Activated CD4-positive, CD25-positive, alpha-beta regulatory T cell (primary cell): ENCODE measurements at places on chromosomes 13 and 19.

DNA sequence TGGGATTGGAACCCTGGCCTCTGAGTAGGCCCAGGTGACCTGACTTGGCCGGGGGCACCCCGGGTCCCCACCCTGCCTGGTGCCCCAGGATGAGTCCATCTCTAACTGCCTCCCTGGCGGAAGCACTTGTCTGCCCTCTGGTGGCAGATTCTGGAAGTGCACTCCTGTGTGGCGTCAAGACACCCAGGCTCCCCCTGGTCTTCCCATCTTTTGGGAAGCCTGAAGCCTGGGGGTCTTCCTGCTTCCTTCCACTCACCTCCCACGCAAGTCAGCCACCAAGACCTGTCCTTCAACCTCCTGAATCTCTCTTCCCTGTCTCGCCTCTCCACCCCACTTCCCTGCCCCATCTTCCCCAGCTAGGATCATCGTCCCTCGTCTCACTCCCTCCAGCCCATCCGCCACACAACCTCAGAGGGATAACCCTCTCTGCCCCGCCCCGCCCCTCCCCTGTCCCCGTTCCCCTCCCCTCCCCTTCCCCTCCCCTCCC, 7.4 kb downstream of the RABAC1 start:
- DNase-seq = peak; percentile 72

DNA sequence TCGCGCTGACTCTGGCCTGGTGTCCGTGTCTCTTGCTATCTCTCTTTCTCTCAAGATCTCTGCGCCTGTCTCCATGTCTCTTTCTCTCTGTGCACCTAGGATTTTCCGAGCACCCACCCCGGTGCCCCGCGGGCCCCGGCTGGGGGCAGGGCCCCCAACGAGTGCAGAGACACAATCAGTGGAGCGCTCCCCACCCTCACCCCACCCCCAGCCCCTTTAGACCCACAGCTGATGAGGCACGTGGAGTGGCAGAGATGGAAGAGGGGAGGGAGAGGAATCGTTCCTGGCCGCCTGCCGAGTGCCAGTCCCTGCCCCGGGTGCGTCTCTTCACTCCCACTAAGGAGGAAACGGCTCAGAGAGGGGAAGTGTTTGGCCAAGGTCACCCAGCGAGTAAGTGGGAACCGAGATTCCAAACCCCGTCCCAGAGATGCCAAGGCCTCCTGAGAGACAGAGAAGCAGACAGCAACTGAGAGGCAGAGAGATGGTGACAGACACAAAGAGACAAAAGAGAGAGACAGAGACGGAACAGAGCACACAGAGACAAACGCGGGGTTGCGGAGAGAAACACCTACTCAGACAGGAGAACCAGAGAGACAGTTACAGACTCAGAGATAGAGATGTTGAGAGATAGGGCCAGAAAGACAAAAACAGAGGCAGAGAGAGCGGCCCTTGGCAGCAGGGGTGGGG, 626 bp upstream of the BCL3 start:
- no peak for DNase-seq

DNA sequence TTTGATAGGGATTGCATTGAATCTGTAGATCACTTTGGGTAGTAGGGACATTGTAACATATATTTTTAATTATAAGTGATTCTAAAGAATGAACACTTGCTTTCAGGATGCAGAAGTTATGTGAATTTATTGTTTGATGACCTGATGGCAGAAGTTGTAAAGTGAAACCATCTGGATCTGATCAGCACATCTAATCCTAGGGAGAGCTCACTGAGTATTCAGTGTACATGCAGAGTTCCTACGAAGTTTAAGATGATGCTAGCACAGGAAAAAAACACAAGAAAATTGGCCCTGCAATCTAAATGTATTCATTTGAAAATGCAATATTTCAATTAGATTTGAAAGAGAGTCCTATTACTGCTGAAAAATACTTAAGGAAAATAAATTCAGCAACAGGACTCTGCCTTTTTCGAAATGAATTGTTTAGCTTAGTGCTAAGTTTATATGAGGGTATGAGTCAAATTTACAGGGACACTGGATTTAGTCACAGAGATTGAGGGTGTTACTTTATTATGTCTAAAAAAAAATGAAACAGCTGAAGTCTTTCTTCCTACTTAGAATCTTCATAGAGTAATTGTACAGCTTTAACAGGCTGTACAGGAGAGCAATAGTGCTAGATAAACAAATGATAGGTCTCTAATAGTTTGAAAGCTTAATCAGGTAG, 385.7 kb downstream of the DCT start:
- no peak for DNase-seq

- DNase-seq = no peak
Observed at GRCh38 chr19:35006342-35006998, 6.3 kb downstream of the GRAMD1A start.

GRCh38 chr19:24178207-24178606, 91.2 kb downstream of the ZNF254 start:
- no peak for DNase-seq

DNA sequence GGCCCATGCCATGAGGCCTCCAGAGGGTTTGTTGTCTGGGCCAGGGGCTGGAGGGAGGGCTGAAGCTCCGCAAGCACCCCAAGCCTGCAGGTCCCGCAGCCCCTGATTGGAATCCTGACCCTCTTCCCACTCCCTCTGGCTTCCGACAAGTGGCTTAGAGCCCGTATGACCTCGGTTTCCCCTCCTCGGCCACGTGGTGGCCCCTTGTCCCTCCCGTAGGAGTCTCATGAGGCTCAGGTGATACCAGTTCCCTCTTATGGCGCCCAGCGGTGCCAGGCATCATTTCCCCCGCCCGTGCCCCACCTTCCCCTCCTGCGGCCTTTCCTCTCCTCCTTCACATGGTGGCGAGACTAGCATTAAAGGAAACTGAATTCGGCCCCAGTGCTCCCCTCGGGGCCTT, 6.1 kb downstream of the THOP1 start:
- no peak for DNase-seq

DNA sequence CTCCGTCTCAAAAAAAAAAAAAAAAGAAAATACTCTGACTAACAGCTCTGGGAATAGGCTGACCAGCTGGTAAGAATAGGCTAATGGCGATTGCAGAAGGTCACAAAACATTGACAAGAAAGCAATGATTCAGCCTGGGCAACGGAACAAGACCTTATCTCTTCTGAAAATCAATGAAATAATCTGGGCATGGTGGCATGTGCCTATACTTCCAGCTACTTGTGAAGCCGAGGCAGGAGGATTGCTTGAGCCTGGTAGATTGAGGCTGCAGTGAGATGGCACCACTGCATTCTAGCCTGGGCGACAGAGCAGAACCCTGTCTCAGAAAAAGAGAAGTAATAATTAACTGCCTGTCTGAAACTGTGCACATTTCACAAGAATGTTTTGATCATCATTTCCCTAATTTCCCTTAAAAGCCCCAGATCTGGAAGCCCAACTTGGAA, 18.8 kb upstream of the MTRF1 start:
- DNase-seq = no peak

GRCh38 chr19:35350591-35350990, 2.9 kb downstream of the FFAR1 start:
- no peak for DNase-seq

GRCh38 chr13:43986421-43986981, 106.8 kb downstream of the LACC1 start:
- DNase-seq = no peak
